ENCODE measurements at places on chromosomes 11 and 22. TPM values are rescaled to one million over a fixed set of nuclear protein-coding genes. Genes with fewer than 3 reads are reported as not detected.

DNA sequence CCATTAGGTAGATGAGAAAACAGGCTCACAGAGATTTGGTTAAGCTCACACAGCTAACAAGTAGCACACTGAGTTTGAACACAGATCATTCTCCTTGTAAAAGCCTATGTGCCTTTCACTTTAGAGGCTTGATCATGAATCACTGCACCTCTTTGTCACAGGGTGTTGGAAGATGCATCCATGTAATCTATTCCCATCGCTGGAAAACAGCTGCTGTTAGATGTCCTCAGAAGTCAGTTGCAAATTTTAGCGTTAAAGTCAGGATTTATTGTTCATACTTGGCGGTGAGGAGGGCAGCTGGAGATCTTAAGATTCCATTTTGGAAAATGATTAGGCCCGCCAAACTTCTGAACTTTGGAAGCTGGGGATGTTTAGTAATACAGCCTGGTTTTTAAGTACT is 2.6 kb downstream of the CNTF start:
- no peak for DNase-seq

DNA sequence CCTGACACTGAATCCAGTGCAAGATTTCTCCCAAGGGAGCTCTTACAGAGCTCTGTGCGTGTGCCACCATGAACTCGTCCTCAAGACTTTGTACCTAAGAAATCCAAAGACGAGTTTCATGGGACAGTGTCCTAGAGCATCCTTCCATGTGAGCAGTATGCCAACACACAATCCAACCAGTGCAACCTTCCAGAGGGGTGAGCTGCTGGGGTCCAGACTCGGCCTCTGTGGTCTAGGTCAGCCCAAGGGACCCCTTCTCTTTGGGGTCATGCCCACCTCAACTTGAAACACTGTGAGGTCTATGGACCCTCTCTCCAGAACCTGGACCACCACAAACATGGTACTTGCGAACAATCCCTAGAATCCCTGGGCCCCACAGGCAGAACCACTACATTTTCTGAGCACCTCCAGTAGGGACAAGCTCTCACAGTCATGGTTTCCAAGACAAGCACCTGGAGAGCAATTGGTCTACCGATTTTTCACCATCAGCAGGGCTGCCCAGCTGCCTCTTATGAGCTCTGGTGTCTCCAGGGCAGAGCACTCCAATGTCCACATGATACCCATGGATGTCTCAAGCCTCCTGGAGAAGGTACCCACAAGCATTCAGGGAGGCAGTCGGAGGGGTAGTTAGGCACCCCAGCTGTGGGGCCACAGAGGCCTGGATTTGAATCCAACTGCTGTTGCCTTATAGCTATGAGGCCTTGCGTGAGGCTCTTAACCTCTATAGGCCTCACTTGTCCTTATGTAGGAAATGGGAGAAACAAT is 7.7 kb downstream of the CHST1 start:
- DNase-seq, result no peak

DNA sequence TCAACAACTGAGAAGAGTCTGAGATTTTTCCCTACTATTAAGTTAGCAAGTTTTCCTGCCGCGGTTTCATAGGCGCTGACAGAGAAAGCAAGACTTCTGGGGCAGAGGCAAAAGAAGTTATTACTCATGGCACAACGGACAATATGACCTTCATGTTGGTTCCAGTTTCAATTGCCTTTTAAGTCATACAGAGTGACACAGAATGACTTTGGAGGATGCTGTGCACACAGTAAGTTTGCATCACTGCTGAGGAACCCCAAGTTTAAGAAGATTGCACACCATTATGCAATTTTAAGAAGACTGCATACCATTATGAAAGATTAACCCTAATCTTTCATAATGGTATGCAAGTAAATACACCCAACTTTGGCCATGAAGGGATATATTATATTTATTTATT is 626.5 kb upstream of the CHORDC1 start:
- no peak for DNase-seq

GRCh38 chr22:24035296-24035695 is 24.2 kb downstream of the CABIN1 start:
- DNase-seq, result no peak

- no peak for DNase-seq
Observed at GRCh38 chr11:29486301-29486700, 530.5 kb downstream of the KCNA4 start.

DNA sequence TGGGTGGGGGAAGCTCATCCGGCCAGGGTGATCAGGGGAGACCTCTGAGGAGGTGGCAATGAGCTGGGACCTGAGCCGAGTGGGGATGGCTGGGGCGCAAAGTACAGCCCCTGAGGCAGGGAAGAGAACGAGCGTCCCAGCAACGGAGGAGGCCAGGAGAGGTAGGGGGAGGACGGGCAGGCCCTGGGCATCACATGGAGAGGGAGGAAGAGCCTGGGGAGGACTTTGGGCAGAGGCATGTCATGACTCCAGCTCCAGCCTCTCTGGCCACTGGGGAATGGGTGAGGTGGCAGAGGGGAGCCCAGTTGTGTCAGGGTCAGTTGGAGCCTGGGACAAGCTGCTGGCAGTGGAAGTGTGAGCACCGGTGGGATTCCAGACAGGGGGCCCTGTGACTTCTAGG is 11.5 kb downstream of the PMM1 start:
- DNase-seq, result no peak

GRCh38 chr11:120060512-120060911 is 77.4 kb downstream of the TRIM29 start:
- DNase-seq, result no peak

DNA sequence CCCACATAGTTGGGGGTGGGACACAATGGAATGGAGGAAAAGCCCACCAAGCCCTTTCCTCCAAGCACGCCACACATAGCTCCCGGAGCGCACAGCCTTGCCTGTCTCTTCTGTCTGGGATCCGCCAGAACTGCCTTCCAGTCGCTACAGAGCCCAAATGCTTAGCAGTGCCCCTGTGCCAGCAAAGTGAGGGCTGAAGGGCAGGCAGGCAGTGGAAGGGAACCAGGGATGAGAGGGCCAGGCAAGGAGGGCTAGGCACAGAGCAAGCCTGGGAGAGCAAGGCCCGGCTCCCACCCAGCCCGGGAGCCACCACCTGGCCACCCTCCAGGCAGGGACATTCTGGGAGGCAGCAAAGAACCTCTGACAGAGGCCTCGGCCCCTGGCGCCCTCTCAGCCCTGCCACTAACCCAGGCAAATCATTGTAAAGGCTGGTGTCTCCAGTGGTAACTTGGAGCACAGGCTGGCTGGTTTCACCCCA is 32.5 kb downstream of the PPP2R1B start:
- no peak for DNase-seq

DNA sequence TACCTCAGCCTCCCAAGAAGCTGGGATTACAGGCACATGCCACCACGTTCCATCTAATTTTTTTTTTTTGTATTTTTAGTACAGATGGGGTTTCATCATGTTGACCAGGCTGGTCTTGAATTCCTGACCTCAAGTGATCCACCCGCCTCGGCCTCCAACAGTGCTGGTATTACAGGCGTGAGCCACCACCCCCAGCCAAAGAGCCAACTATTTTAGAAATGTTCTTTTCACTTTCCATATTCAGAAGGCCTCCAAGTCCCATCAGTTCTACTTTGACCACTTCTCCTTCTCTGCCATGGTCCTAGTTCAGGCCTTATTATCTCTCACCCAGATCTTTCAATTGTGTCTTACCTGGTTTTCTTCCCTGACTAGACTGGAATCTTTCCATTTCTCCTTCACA is 48.2 kb downstream of the CCDC83 start:
- DNase-seq, result no peak

DNA sequence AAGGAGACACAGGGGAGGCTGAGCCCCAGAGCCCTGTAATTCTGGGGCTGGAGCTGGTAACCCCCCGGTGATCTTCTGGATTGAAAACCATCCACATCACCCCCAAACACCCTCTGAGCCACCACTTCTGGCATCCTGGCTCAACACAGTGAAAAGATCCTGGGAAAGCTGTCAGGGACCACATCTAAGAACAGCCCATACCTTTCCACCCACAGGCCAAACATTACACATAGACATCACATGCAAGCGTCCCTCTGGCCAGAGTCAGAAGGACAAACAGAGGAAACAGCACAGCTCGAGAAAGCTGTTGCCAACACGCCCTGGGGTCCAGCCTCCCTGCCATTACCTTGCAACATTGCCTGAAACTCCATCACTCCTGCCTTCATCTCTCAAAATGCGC is 469.5 kb downstream of the SOX6 start:
- DNase-seq, result no peak

DNA sequence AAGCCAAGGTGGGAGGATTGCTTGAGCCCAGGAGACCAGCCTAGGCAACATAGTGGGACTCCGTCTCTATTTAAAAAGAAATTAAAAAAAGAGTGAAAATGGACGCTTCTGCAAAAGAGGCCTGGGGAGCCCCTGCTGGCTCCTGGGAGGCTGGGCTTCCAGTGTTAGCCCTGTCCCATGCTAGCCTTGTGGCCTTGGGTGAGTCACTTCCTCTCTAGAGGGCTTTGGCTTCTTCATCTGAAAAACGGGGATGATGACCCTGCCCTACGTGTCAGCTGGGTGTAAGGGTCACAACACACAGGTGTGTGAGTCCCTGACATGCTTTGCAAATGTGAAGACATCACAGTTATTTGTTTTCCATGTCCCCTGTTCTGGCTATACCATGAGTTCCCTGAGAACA is 32.8 kb downstream of the FAM227A start:
- DNase-seq, result no peak

DNA sequence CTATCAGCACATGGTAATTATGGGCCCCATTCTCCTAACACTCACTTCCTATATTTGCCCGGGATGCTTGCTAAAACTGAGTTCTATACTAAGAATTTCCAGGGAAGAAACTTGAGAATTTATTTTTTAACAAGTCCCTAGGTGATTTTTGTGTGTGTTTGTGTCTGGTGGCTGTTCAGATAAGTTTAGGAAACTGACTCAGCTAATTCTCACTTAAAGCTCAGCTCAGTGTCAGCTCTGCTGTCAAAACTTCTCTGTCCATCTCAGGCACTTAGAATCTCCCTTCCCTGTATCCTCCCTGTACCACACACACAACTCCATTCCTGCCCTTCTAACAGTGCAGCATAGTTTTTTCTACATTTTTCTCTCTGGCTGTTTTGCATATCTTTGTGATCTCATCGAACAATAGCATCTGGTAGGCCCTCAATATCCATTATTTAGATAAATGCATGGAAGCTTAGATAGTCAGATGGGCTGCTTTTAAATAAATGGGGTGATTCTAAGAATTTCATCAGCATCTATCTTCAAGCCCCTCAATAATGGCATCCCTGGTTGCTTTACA is 69.3 kb downstream of the PIWIL4 start:
- DNase-seq, result no peak

- DNase-seq, result no peak
Observed at GRCh38 chr11:73542175-73542574, 55.7 kb downstream of the FAM168A start.

- no peak for DNase-seq
Observed at GRCh38 chr11:95229199-95229992, 1.6 kb downstream of the SESN3 start.

- DNase-seq, result no peak
Observed at GRCh38 chr11:120261321-120261720, 21.4 kb downstream of the POU2F3 start.

DNA sequence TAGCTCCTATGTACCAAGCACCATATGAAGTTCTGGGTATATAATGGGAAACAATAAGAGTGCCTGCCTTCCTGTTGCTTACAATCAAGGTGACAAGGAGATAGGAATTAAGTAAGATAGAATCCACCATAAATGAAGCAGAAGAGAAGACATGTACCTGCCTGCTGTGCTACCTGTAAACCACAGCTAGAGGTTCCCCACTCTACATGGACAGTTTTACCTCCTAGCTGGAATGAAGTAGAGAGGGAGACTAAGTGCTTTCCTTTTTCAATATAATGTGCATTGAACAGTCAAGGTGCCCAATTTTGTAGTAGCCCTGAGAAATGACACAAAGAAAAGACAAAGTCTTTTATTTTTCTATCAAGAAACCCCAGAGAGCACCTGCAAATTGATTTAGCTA is 984.6 kb downstream of the DLG2 start:
- DNase-seq, result no peak

DNA sequence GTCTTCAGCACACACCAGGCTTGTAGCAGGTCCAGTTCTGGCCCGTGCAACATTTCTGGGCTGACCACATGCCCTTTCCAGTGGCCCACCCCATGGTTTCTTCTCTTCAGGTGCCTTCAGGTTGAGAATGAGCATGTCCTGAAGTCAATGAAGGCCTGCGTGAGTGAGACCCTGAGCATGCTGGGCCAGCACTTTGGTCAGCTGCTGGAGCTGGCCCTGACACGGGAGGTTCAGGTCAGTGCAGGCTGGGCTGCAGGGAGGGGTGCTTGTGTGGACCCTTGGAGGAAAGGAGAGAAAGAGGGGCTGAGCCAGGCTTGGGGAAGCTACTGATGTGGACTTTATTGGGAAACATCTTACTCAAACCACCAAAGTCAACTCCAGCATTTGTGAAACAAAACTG is 63.5 kb downstream of the INSC start:
- DNase-seq, result no peak

- no peak for DNase-seq
Observed at GRCh38 chr22:44793106-44793505, 40.7 kb downstream of the ARHGAP8 start.

- no peak for DNase-seq
Observed at GRCh38 chr22:31952094-31952401, 7.7 kb downstream of the YWHAH start.

DNA sequence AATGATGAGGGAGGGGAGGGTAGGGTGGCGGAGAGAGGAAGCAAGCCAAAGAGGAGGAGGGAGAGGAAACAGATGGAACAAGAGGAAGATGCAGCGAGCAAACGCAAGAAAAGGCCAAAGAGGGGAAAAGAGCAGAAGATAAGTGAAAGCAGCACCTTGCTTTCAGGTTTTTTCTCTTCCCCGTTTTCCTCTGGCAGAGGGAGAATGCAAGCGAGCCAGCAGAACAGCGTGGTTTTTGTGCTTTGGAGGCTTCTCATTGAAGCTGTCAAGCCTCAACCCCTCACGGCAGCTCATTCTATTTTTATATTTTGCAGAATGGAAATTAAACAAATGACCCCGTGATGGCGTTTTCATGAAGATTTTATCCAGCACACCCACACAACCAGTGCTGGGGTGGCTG is 67.1 kb upstream of the GRAMD1B start:
- DNase-seq, result no peak

GRCh38 chr11:122741613-122742300 is 86.2 kb downstream of the UBASH3B start:
- no peak for DNase-seq

KCNJ11 gene
- 0.75 TPM for total RNA-seq

NPAS4 gene
- total RNA-seq, result not detected

SLC25A1 gene
- total RNA-seq, result 44.5 TPM

MRGPRX3 gene
- not detected for total RNA-seq

GSC2 gene
- total RNA-seq, result not detected

MCAT gene
- 11.6 TPM for total RNA-seq

SLC15A3 gene
- 5.0 TPM for total RNA-seq

STARD10 gene
- 9.5 TPM for total RNA-seq

DUSP8 gene
- total RNA-seq, result 4.2 TPM

CASP5 gene
- not detected for total RNA-seq

Data from natural killer cell treated with Interleukin-12 subunit alpha and Interleukin-12 subunit beta and Interleukin-15 and Interleukin-18, amount 100 ng/mL, for 72 hours (primary cell).